ENCODE measurements at places on chromosomes 11 and 22.

- no peak for DNase-seq
Measured at GRCh38 chr11:16750417-16750816, 12.0 kb downstream of the C11orf58 start.

DNA sequence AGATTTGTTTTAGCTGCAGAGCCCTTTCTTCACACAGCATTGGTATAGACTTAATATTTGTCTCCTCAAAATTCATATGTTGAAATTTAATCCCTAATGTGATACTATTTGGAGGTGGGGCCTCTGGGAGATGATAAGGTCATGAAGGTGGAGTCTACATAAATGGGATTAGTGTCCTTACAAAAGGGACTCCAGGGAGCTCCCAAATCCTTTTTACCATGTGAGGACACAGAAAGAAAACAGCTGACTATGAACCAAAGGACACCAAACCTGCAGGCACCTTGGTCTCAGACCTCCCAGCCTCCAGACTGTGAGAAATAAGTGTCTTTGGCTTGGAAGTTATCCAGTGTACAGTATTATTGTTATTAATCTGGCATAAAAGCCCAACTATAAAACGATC lies 10.2 kb downstream of the SLC35F2 start:
- DNase-seq: no peak

GRCh38 chr11:106733635-106734034 lies 284.6 kb downstream of the GUCY1A2 start:
- DNase-seq: no peak

DNA sequence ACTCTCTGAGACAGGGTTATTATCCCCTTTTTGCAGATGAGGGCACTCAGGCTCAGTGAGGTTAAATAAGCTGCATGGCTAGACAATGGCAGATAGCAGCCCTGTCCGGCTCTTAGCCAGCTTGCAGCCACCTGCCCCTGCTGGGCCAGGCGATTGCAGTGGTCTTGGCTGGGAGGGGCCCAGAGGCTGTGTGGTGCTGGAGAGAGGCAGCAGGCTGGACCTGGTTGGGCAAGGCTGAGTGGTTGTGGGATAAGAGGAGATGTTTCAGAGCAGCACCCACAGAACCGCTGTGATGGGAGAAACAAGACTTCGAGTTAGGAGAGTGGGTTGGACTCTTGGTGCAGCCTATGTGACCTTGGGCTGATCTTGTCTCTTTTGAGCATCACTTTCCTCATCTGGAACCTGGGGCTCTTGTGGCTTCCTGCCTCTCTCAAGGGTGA lies 25.5 kb downstream of the PTPRJ start:
- DNase-seq: no peak

GRCh38 chr11:63020671-63021291 lies 5.1 kb upstream of the SLC22A8 start:
- no peak for DNase-seq

GRCh38 chr22:36339171-36340065 lies 48.3 kb downstream of the MYH9 start:
- DNase-seq: no peak

DNA sequence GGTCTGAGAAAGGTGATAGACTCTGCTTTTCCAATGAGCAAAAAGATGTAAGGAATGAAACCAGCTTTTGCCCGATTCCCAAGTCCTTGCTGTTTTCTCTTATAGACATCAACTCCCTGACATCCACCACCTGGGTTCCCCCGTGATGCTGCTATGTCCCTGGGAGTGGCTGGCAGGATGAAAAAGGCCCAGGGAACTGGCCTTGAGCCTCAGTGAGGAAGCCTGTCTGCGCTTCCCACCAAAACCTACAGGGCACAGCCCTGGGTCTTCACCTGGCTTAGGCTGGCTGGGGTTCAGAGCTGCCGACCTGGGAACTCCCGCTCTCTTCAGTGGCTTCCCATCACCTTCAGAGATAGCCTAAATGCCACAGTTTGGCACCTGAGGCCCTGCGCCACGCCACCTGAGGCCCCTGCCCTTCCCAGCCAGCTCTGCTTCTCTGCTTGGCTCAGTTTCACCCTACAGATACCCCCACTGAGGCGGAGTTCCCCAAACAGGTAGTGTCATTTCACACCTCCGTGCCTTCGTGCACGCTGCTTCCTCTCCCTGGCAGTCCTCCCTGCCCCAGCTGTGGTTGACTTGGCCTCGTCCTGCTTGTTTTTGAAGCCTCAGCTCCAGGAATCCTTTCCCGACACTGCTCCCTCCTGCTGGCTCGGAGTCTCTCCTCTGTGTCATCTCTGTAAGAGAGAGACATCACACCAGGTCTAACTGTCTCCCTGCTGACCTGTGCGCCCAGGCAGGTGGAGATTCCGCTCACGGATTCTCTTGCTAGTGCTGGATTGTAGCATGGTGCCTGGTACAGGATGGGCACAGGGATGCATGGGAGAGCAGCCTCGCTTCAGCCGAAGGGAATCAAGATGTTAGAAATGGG lies 10.7 kb downstream of the SLC37A2 start:
- DNase-seq: no peak

DNA sequence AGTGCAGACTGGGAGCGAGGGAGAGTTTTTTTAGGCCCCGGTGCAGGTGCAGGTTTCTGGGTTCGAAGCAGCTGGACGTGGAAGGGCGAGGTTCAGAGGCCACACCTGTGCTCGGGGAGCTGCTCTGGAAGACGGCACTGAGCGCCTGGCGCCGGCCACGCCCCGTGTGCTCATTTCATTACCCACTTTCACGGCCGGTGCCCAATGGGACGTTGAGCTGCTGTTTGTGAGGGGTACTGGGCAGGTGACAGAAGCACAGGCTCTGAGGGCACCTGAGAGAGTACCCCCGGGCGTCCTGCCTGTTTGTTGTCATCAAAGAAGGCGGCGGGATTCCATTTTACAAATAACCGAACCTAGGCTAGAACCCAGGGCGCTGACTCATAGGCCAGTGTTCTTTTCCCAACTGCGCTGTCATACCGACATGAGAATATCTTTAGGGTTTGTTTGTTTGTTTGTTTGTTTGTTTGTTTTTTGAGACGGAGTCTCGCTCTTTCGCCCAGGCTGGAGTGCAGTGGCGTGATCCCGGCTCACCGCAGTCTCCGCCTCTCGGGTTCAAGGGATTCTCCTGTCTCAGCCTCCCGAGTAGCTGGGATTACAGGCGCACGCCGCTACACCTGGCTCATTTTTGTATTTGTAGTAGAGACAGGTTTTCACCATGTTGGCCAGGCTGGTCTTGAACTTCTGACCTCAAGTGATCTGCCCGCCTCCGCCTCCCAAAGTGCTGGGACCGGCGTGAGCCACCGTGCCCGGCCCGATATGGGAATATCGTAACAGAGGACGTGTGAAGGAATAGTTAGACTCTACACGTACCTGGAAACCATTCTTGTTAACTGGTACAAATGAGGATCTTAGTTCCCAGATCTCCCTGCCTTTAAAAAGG lies 16.6 kb upstream of the SPTBN2 start:
- DNase-seq: peak; percentile 39

- DNase-seq: no peak
Measured at GRCh38 chr22:31092161-31092560, 11.0 kb downstream of the SMTN start.

DNA sequence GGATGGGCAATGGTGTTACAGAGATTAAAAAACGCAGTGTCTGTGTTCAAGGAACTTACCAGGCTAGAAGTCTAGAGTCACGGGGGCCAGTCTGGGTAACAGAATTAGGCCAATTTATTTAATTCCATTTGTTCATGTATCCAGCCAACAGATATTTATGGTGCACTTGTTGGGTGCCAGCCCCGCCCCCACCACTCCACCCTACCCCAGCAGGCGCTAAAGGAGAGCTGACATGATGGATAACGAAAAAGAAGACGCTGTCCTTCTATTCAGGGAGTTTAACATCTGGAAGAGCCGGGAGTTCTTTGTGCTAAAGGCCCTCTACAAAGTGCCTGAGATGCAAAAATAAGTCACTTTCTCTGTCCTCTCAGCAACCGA lies 1.1 kb upstream of the BMAL1 start:
- DNase-seq: no peak

GRCh38 chr11:123251657-123252344 lies 56.8 kb upstream of the CLMP start:
- DNase-seq: no peak

DNA sequence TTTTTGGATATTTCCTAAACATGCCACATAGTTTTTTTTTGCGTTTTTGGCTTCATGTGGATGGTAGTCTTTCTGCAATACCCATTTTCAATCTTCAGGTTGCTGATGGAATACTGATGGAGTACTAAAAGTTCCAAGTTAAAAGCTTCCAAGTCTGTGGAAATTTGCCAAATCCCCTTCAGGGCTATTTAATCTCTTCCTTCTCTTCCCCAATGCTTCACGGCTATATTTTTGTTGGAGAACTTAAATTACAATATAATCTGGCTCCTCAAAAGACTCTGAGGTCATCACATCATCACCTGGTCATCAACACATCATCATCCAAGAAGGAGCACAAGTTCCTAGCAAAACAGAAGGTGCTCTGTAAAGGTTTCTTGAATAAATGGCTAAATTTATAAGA lies 881.0 kb upstream of the TENM4 start:
- DNase-seq: no peak

DNA sequence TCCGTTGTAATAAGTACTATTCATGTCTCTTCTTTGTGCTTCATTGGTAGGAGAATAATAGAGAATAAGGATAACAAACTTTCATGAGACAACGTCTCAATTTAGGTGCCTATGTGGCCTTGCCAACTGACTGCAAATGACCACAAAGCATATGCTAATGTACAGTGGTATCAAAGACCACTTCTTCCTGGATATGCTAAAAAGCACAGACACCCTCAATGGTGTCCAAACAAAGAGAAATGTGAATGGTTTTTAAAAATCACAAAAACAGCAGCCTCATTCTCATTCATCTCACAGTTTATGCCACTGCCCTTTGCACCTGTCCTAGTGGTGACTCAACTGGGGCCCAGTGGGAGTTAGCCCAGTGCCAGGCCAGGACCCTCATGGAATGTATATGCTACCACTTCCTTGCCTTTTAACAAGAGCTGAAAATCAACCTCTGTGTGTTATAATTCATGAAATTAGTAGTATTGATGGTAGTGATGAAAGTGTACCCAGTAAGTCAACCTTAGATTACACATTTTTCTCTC lies 65.2 kb upstream of the MTMR2 start:
- no peak for DNase-seq

Measured in CD4-positive, alpha-beta T cell treated with Interleukin-4 for 1 hour (primary cell).